ENCODE measurements at places on chromosomes 7 and 10.

DNA sequence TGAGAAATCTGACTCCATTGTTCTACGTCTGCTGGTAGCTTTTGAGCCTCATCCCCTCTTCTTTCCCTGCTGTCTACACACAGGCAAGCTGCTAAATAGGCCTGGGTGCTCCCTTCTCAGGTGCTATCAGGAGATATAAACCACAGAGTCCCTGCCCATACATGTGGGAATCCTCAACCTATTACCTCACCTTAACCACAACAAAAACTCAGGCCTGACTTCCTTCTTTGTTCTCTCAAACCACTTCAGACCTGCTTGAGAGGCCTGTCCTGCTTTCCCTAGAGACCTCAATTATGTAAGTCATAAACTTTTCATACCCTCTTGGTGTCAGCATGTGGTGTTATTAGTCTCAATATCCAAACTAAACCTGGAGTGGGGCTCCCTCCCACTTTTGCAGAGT, 75.0 kb upstream of the MAGI2 start:
- DNase-seq: no peak

DNA sequence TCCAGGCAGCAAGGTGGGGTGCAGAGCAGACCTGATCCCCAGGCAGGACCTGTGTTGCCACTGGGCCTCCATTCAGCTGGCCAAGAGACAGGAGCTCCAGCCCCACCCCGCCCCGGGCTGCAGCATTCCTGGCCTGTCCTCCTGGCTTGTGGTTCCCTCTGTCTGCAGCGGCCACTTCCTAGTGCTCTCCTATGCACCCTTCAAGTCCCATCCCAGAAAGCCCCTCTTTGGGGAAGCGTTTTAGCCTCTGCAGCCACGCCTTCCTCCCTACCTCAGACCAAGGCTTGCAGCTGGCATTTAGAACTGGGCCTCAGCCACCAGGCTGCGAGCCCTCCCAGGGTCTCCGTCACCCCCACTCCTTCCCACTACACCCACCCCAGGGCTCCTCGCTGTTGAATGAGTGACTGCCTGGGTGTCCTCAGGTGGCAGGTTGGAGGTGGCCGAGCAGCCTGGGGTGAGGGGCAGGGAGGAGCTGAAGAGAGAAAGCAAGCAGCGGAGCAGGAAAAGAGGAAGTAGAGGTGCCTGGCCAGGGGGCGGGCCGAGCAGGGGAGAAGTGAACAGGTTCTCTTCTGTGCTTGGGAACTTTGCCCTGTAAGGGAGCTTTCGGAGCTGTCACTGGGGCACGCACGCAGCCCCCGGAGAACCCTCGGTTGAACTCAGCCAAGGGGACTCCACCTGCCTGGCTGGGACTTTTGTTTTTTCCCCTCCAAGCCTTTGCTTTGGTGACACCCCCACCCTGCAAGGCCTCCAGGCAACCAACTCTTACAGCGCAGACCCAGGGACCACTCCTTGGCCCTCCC, 109.1 kb upstream of the TNRC18 start:
- DNase-seq: no peak

DNA sequence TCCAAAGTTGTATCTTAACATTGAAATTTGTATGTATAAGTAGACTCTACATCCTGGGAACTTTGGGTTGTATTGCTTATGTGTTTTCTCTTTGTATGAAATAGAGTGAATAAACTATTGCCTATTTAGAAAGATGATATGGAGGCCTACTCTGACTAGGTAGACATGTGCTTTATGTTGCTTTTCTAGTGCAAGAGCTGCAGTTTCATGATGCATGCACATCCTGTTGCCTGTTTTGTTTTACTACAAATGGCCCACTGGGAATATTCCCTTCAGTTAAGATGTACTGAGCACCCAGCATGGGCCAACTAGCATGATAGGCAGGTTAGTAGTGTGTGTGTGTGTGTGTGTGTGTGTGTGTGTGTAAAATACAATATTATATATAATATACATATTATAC, 282.1 kb upstream of the LRGUK start:
- no peak for DNase-seq

GRCh38 chr10:77393411-77393810, 244.2 kb downstream of the KCNMA1 start:
- no peak for DNase-seq

DNA sequence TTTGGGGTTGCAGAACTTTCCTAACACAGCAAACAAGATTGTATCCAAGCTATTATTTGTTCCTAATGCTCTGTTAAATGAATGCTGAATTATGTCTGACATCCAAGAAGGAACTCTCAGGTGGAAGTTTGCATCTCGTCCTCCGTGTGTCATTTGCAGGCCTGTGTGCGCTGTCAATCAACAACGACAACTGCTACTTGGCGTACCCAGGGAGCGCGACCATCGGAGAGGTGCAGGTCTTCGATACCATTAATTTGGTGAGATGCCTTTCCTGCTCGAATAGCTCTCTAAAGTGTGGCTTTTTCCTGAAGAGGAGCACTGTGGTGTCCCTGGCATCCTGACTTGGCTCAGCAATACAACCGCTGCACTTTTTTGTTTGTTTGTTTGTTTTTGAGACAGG, 26.9 kb downstream of the WIPI2 start:
- DNase-seq: no peak

- DNase-seq: no peak
Observed at GRCh38 chr7:76296743-76297740, 5.4 kb upstream of the HSPB1 start.

DNA sequence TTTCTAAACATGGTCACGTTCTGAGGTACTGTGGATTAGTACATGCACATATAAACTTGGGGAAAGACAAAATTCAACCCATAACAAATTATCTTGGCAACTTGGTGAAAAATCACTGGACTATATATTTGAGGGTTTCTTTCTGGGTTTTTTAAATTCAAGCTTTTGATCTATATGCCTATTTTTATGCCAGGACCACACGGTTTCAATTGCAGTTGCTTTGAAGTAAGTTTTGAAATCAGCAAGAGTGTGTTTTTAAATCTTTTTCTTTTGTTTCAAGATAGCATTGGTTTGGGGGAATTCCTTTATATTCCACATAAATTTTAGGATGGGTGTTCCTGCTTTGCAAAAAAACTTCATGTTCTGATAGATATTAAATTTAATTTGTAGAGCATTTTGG, 406.4 kb upstream of the VWC2 start:
- DNase-seq: no peak

DNA sequence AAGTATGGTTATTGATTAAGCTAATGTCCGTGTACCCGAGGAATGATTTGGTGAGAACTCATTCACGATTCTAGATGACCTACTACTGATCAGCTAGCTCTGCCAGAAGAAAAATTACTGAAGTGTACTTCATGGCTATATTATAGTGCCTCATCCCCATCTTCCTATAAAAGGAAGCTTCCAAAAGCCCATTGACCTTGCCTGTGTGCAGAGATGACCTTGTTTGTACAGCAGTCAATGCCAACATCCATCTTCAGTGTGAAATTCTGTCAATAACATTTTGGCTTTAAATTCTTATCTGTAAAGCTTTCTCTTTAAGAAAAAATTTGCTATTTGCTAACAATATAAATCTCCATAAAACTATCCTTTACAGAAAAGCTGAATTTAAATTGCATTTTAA, 315.7 kb downstream of the THSD7A start:
- DNase-seq: no peak

- no peak for DNase-seq
Observed at GRCh38 chr7:114623146-114623545, 208.5 kb downstream of the FOXP2 start.

DNA sequence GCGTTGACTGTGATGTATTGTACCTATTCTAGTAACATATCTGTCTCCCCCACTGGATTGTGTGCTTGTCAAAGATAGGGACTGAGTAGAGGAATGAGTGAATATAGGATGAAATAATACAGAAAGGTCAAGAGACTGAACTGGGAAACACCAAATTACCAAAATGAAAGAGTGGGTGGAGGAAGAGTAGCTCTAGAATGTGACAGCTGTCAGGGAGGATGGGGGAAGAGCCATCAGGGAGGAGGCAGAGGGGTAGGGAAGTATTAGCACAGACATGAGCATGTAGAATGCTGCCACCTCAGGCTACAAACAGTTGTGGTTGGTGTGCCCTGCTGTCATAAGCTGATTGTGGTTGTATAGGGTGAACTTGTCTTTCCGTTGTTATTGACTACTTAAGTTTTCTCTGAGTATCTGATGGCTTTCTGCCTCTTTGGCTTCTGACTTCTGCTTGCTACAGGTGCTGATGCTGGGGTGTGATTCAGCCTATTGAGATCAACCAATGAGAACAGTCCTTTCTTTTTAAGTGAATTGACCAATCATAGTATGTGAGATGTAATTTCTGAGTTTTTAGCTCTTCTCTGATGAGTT, 5.6 kb downstream of the CCSER2 start:
- DNase-seq: no peak

DNA sequence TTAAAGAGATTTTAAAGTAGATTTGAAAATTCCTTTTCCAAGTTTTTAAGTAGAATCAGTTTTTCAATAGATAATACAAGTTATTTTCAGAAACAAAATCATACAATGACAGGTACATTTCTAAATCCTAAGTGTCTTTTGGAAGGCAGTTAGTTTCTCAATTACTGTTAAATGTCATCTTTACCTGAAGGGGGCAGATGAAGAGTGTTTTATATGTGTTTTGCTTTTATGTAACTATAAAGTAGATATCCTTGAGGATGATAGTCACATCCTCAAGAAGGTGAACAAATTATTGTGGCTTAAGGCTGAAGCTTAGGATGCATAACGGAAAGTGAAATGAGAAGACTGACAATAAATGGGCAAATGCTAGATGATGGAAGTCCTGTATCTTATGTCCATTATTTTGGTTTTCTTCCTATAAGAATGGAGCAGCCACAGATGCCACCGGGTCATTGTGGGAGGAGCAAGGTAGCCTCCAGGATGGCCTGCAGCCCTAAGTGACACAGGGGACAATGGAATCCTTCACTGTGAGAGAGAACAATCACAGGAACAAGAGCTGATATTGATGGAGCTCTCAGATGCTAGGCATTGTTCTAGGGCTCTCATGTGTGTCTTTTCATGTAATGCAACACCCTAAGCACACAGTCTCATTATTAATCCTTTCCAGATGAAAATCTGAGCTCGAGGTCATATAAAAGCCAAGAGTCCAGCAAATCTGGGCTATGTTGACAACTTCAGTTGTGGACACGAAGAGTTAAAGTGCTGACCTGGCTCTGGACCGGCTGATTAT, 14.1 kb upstream of the MKX start:
- no peak for DNase-seq

GRCh38 chr10:71288461-71288860, 30.6 kb upstream of the SLC29A3 start:
- no peak for DNase-seq

- no peak for DNase-seq
Observed at GRCh38 chr10:28241741-28242399, 61.0 kb downstream of the MPP7 start.

DNA sequence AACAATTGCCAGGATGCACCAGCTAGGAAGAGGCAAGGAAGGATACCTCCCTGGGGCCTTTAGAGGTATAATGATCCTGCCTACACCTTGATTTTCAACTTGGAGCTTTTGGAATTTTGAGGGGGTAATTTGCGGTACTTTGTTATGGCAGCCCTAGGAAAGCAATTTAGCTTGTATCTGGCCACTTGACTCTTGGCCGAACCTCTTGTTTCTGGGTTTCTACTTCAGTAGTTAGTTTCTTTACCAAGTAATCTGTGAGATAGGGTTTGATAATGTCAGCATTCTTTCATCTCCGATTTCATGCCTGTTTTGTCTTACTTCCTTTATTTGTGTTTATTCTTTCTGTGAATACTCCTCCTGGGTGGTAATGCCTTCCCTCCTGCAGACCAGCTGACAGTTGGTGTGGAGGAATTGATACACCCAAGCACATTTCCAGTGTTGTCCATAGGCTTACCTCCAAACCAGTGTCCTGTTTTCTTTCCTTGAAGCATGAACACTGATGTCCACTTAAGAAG, 163.7 kb downstream of the SND1 start:
- DNase-seq: no peak

- no peak for DNase-seq
Observed at GRCh38 chr7:26681819-26682418, 182.5 kb downstream of the SKAP2 start.

- no peak for DNase-seq
Observed at GRCh38 chr7:26052706-26053105, 99.3 kb upstream of the NFE2L3 start.

DNA sequence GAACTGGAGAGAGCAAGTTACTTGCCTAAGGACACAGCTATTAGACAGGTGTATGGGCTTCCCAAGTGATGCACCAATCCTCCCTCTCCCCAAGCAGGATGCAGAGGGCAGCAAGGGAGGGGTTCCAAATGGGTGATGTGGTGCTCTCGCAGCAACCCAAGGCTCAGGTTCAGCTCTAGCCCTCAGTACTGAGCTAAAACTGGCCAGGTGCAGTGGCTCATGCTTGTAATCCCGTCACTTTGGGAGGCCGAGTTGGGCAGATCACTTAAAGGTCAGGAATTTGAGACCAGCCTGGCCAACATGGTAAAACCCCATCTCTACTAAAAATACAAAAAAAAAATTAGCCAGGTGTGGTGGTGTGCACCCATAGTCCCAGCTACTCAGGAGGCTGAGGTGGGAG, 40.7 kb downstream of the GPRIN2 start:
- DNase-seq: no peak

DNA sequence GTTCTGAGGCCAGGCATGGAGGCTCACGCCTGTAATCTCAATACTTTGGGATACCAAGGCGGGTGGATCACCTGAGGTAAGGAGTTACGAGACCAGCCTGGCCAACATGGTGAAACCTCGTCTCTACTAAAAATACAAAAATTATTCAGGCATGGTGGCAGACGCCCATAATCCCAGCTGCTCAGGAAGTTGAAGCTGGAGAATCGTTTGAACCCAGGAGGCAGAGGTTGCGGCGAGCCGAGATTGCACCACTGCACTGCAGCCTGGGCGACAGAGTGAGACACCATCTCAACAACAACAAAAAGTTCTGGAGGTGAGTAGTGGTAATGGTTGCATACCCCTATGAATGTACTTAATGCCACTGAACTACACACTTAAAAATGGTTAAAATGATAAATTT, 60.3 kb upstream of the SP4 start:
- DNase-seq: no peak

DNA sequence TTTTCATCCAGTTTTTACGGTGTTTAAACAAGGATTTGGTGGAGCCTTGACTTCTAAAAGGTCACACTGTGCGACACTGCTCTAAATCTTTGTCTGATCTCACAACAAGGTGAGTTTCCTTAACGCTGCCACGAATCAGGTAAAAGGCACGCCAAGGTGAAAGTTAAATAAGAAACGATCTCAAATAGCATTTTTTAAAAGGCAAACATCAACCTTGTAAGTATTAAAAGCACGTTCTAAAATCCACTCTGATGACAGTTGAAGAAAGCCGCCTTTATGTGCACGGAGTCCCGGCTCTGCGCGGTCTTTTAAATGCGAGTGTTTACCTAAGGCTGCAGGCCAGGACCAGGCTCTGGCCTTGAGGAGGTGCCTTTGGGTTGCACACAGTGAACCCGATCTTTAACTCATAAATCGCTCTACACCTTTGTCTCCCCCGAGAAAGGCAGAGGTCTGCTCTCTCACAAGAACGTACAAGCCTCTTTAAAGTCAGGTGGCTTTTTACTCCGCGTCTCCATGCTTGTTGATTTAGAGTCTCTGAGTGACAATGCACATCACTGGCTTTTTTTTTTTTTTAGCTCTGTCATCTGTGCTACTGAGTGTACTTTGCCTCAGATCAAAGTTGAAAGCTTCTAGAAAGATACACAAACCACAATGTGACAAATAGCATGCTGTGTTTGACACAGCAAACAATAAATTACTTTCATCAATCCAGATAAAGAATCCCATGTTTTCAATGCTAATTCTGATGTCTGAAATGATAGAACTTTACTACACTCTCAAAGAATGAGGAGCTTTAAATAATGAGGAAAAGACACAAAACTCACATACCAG, 25.9 kb upstream of the RNF32 start:
- no peak for DNase-seq
